ENCODE measurements at places on chromosomes 12 and 14.
A peak's percentile ranks its signal among the peaks of the same experiment; 100 is the strongest.

DNA sequence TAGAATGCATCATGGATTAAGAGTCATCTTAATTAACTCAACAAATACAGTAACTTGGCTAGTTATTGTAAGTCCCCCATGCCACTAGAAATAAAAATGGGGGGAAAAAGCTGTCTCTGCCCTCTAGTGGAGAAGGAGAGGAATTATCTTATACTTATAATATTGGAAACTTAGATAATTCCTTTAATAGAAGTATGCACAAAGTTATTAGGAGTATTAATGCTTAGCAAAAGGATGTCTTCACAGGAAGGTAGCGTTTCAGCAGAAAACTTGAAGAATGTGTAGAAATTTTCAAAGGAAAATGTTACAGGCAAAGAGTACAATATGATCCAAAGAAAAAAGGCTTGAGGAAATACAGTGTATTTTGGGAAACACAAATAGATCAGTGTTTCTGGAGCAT lies 19.8 kb downstream of the OR5AU1 start:
- DNase-seq = no peak

GRCh38 chr12:26277506-26278246 lies 82.3 kb downstream of the SSPN start:
- no peak for DNase-seq

GRCh38 chr12:103786201-103786600 lies 54.8 kb downstream of the NT5DC3 start:
- no peak for DNase-seq

DNA sequence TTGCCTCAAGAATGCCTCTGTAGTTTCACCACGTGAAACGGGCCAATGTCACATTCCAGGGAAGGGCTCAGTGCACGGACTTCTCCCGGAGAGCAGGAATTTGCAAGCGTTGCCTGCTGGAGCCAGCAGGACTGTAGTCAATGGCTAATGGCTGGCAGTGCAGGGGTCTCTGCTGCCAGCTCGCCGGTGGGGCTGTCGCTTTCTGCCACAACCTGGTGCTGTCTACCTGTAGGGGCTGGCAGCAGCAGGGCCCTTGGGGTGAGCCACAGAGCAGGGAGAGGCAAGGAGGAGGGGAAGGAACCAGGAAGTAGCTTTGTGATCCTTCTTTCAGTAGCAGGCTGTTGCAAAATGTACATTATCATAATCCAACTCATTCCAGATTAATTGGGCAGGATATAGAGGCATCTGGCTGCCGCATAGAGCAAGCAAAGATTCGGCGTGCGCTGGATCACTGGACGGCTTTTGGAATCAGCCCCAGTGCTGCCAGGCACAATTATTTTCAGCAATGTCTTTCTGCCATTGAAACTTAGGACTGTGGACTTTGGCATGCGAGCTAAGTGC lies 114.1 kb downstream of the PAPOLA start:
- DNase-seq = no peak

DNA sequence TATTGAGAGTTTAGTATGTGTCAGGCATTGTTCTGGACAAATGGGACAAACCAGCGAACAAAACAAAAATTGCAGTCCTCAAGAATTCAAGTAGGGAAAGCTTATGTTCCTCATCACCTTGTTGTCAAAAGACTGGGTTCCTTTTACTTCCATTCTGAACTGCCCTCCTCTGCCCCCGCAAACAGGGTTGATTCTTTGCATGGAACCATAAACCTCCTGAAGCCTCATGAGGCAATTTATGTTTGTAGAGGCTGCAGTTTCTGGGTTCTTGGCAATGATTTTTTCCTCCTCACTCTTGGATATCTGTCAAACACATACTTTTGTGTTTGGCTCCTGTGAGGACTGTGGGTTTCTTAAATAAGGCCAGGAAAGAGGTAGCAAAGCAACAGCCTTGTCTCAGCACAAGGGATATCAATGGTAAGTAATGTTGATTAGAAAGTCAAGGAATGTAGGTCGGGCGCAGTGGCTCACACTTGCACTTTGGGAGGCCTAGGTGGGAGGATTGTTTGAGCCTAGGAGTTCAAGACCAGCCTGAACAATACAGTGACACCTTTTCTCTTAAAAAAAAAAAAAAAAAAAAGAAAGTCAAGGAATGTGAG lies 13.9 kb downstream of the COPZ1 start:
- no peak for DNase-seq

DNA sequence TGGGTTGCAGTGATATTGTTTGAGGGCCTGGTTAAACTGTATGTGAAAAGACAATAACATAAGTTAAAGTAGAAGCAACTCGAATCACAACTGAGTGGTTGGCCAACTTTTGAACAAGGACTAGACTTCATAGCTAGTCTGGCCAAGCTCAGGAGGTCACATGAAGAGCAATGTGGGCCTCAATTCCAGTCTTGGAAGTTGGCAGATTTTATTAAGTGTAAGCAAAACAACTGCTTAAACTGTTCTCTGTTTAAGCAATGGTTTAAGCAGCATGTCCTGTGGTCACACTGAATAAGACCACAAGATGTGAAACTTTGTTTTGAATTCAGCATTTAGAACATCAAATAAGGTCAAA lies 100.4 kb downstream of the TMTC3 start:
- DNase-seq = no peak

GRCh38 chr12:123006977-123007376 lies 26.5 kb downstream of the ARL6IP4 start:
- no peak for DNase-seq

DNA sequence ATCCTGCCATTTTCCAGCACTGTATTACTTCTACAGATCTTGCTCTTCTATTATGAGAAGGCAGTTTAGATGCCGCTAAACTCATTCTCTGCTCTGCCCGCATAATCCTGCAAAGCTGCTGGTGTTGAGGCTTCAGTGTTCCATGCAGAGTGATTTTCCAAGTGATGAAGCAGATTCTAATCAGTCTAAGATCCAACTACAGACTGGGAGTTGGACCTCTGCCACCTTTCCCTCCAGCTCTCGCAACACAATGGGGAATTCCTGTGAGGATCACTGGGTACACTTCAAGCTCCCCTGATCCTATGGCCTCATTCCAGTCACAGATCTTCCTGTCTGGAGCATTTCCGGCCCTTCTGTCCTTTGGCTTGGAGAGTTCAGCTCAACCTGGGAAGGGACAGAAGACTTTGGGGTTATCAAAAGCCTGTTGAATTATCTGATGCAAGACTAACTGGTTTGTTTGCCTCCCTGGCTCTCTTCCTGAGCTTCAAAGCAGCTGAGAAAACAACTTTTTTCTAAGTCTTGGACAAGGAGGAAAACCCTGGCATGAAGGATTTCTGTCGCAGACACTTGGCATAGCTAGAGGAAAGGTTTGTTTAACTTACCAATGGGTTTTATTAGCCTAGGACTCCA lies 333.9 kb downstream of the ZFP36L1 start:
- DNase-seq = no peak

DNA sequence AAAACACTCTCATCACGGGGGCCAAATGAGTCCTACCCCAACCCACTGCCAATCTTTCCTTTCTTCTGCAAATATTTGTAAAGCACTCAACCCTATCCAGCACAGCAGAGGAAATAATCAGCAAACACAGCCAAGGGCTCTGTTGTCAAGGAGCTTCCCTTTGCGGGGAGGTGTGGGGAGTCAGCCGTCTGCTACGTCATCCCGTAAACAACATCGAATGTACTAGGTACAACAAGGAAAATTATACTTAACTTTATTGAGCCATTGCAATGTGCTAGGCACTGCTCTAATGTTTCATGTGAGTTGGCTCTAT lies 22.8 kb downstream of the TMEM63C start:
- no peak for DNase-seq

DNA sequence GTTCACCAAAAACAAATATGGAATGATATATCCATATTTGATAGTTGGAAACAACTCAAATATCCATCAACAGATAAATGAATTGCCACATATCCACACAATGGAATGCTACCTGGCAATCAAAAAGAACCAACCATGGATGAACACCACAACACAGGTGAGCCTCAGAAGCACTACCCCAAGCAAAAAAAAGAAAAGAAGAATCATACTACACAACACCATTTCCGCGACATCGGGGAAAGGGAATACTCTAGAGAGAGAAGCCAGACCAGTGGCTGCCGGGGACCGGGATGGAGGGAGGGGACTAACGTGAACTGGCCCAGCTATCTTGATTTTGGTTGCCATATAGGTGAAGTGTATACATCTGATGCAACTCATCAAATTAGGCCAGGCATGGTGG lies 41.4 kb downstream of the SCARB1 start:
- DNase-seq = no peak

- no peak for DNase-seq
These were observed 30.3 kb downstream of the TTC7B start for GRCh38 chr14:90785876-90786450.

GRCh38 chr14:104320611-104321086 lies 182.3 kb downstream of the KIF26A start:
- DNase-seq = no peak

DNA sequence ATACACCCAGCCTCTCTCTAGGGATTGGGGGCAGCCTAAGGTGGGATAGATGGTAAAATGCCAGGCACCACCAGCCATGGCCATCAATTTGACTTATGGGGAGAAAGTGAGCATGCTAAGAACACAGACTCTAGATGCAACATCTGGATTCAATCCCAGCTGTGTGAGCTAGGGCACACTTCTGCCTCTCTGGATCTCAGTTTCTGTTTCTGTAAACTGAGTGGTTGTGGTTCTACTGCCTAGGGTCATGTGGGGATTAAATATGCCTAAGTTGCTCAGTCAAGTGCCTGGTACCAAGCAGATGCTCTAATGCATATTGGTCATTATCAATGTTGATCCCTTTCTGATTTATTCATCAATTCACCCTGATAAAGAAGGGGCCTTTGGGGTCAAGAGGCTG lies 12.6 kb upstream of the OAS1 start:
- DNase-seq = no peak

- peak; percentile 29 for DNase-seq
These were observed 71.7 kb upstream of the RAP1B start for GRCh38 chr12:68538726-68539614.

GRCh38 chr12:120361506-120362208 lies 7.3 kb downstream of the MSI1 start:
- DNase-seq = no peak

DNA sequence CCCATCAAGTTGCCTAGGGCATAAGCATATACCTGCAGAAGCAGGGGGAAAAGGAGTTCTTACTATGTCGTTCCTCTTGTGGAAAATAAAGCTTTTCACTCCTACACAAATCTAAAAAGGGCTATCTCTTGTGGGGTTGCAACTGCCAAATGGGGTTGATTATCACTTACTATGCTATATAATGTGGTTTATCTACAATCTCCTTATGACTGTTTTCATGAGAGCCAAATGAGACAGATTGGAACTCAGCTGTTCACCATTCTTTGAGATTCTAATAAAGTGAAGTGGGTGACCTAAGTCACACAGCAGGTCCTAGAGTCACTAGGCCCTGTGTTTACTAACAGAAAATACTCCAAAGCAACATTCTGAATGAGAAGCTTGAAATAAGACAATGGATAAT lies 47.7 kb downstream of the CIT start:
- no peak for DNase-seq

DNA sequence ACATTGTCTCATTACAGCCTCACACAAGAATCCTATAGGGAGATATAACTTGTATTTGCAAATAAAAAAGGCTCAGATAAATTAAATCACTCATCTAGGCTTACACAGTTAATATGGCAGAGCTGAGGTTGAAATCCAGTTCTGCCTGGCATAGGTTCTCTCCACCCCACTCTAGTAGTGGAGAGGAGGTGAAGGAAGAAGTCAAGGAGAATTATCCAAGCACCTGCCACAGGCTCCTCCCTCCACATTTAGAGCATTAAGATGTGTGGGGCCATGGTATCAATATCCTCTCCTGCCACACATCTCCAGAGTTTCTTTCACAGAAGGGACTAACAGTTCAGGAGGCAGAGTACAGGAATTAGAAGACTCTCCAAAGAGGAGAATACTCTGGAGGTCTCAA lies 22.5 kb upstream of the STAC3 start:
- DNase-seq = no peak

DNA sequence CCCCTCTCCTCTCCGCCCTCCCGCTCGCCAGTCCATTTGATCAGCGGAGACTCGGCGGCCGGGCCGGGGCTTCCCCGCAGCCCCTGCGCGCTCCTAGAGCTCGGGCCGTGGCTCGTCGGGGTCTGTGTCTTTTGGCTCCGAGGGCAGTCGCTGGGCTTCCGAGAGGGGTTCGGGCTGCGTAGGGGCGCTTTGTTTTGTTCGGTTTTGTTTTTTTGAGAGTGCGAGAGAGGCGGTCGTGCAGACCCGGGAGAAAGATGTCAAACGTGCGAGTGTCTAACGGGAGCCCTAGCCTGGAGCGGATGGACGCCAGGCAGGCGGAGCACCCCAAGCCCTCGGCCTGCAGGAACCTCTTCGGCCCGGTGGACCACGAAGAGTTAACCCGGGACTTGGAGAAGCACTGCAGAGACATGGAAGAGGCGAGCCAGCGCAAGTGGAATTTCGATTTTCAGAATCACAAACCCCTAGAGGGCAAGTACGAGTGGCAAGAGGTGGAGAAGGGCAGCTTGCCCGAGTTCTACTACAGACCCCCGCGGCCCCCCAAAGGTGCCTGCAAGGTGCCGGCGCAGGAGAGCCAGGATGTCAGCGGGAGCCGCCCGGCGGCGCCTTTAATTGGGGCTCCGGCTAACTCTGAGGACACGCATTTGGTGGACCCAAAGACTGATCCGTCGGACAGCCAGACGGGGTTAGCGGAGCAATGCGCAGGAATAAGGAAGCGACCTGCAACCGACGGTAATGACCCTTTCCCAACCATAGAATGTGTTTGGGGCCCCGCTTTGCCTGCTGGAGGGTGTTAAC lies 615 bp downstream of the CDKN1B start:
- DNase-seq = no peak

DNA sequence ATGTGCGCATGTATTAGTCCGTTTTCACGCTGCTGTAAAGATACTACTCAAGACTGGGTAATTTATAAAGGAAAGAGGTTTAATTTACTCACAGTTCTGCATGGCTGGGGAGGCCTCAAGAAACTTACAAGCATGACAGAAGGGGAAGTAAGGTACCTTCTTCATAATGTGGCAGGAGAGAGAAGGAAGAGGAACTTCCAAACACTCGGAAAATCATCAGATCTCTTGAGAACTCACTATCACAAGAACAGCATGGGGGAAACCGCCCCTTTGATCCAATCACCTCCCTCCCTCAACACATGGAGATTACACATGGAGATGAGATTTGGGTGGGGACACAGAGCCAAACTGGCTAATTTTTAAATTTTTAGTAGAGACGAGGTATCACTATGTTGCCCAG lies 41.8 kb upstream of the SNX6 start:
- no peak for DNase-seq

DNA sequence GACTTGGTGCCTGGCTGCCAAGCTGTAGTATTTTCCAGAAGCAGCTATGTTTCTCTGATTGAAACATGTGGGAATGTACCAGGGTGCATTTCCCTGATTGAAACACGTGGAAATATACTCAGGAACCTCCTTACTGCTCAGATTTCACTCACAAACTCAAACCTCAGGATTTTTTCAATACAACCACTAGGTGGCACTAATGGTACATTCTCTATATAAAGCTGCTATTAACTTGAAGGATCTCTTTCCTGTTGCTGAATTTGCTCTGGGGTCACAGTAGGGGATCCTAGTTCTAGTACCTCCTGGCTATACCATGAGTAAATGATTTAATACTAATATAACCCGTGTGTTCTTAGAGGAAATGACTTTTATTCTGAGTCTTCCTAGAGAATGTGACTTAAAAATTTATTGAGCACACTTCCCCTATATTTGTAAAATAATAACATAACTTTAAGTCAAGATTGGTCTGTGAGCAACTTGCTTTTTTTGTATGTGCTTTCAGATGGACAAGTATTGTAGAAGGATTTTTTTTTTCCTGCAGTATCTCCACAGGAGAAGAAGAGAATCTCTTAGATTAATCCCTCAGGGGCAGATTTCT lies 173.8 kb upstream of the MIS18BP1 start:
- no peak for DNase-seq

- no peak for DNase-seq
These were observed 29.1 kb downstream of the DPF3 start for GRCh38 chr14:72864712-72865365.
